ENCODE measurements at places on chromosomes 1 and 21.

GRCh38 chr21:33023574-33024200, 2.0 kb upstream of the OLIG2 start:
- peaks cover 98% of the 10 kb centered on the region for H3K27me3 ChIP-seq
- no peak for DNase-seq

DNA sequence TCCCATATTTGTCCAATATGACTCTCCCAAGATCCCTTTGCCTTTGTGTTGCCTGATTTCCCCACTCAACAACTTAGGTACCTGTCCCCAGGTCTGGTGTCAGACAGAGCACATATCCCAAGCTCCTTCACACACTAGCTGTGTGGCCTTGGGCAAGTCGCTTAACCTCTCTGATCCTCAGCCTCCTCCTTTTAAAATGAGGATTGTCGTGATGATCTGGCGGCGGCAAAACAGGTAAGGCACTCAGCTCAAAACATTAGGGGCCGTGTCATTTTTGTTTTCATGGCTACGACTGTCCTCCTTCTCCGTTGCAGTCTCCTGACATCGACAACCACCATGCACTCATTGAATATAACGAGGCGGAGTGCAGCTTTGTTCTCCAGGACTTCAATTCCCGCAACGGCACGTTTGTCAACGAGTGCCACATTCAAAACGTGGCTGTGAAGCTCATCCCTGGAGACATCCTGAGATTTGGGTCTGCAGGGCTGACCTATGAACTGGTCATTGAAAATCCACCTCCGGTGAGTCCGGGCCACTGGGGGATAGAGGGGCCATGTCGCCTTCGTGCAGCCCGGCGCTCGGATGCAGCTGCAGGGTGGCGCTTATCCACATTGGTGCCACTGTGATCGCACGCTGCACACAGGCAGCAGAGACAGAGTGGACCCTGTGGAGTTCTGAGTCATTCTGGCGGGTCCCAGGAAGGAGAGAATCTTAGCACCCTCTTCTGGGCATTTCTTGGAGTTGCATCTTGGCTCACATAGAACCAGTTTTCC, 25.2 kb downstream of the FHAD1 start:
- no peaks in the 10 kb centered on the region for H3K27me3 ChIP-seq
- no peak overlapping the region for H3K4me3 ChIP-seq
- no peak overlapping the region for H3K27ac ChIP-seq
- no peaks in the 10 kb centered on the region for H3K36me3 ChIP-seq

- no peaks in the 10 kb centered on the region for H3K27me3 ChIP-seq
- H3K4me1 ChIP-seq, result no peaks in the 10 kb centered on the region
- H3K4me3 ChIP-seq, result no peak overlapping the region
- H3K27ac ChIP-seq, result no peak overlapping the region
- no peak for DNase-seq
- H3K36me3 ChIP-seq, result no peaks in the 10 kb centered on the region
Measured at GRCh38 chr1:8226747-8227146, 91.2 kb upstream of the SLC45A1 start.

DNA sequence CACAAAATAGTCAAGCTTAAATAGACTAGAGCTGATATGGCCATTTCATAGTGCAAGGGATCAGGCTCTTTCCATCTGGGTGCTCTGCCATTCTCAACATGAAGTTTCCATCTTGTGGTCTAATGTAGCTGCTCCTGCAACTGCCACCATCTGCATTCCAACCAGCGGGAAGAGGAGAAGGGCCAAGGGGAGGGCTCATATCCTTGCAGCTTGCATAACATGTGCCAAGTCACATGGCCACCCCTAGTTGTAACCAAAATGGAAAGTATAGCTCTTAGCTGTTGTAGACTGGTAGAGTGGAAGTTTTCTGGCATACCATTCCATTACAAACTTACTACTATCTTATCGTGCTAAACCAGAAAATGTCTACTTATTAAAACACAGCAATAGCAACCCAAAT, 38.9 kb upstream of the IVNS1ABP start:
- no peaks in the 10 kb centered on the region for H3K27me3 ChIP-seq
- no peaks in the 10 kb centered on the region for H3K36me3 ChIP-seq
- H3K27ac ChIP-seq, result no peak overlapping the region
- DNase-seq, result no peak
- H3K4me1 ChIP-seq, result no peaks in the 10 kb centered on the region

- H3K4me1 ChIP-seq, result no peaks in the 10 kb centered on the region
- H3K36me3 ChIP-seq, result no peaks in the 10 kb centered on the region
- H3K27me3 ChIP-seq, result no peaks in the 10 kb centered on the region
- H3K27ac ChIP-seq, result no peak overlapping the region
- no peak overlapping the region for H3K4me3 ChIP-seq
Measured at GRCh38 chr1:172948457-172948856, 102.3 kb downstream of the TNFSF18 start.

Measured in heart left ventricle (tissue), 16 donors.